ENCODE measurements at places on chromosomes 13 and 19.

DNA sequence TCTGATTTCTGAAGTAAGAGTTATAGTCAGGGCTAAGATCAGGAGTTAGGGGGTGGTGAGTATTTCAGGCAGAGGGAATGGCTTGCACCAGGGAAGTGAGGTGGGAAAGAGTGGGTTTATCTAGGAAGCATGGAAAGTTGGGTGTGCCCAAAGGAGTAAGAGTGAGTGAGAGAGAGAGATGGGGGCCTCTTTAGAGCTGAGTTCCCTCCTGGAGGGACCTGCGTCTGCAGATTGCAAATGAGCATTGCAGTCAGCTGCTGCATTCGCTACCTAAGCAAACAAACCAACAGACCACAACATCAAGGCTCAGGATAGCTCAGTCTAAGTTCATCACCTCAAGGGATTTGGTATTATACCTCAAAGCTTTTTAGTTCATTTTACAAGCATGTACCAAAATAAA lies 405.8 kb downstream of the FGF9 start:
- no peak for DNase-seq

DNA sequence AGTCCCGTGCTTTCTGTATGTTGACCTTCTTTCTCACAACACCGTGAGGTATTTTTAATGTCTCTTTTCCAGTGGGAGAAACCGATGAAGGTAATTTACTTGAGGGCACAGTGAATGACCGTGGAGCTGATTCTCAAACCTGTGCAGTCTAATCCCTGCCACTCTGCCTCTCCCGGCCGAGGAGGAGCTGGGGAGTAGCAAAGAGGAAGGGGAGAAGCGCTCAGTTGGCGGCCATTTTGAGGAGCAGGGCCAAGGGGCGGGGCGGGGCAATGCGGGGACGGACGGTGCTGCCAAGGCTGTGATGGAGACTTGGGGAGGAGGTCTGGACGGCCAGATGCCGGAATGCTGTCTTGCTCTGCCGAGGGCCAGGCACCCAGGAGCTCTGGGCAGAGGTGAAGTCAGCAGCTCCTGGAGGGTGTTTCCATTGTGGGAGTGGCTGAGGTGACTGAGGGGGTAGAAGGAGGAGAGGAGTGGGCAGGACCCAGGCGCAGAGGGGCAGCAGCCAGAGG lies 12.4 kb upstream of the RANBP3 start:
- DNase-seq: no peak

GRCh38 chr13:48906200-48906599 lies 69.5 kb upstream of the FNDC3A start:
- no peak for DNase-seq

DNA sequence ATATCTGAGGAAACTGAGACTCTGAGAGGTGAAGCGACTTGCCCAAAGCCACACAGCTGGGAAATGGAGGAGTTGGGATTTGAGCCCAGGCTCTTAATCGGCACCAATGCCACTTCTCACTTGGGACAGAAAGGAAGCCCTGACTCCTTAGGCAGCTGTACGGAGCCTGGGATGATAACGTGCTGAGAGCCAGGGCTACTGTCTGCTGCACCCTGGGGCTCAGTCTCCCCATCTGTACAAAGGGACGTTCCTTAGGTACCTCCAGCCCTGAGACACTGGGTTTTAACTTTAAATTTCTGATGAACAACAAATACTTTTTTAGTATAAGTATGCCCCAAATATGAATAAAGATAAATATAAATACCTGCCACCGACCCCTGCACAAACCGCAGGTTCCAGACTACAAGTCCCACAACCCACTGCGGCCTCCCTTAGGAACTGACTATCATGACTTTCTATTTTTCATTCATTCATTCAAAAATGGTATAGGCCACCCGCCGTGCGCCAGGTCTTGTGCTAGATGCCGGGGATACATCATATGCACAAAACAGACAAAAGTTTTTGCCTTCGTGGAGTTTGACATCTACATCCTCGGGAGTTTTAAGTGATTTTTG lies 776 bp upstream of the NCLN start:
- DNase-seq: peak; percentile 59

DNA sequence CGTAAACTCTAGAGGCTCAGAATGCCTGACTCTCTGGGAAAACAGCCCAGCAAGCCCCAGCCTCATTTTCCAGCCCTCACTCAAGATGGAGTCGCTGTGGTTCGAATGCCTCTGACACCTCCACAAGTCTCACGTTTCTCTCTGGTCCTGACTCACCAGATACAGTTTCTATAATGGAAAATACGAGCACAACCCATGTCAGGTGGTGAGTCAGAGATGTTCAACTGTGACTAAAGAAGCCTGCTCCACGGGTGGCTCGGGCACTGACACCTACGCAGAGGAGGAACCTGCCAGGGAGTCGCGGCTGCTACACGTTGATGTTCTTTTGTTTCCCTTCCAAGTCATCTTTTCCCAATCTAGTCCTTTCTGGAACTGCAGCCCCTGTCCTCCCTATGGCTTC lies 87.1 kb upstream of the STK24 start:
- DNase-seq: peak; percentile 74

- no peak for DNase-seq
These were observed 13.0 kb downstream of the FAM124A start for GRCh38 chr13:51235186-51235585.

- no peak for DNase-seq
These were observed 44.3 kb upstream of the SIAH3 start for GRCh38 chr13:45895881-45896280.

DNA sequence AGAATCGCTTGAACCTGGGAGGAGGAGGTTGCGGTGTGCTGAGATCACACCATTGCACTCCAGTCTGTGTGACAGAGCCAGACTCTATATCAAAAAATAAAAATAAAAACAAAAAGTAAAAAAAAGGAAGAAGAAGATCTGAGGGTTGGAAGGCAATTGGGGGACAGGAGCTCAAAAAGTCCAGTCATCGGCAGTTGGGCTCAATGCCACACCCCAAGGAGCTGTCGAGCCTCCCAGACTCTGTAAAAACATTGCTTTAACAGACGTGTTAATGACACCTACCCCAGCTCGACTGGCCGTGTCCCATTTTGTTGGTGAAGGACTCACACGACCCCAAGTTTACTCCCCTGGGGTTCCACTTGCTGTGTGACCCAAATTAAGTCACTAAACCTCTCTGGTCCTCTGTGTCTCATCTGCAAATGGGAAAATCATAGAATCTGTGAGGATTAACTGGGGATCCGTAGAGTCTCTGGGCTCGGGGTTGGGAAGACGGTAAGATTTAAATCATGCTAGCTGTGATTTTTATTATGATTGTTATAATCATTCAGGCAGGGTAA lies 7.0 kb downstream of the GNA15 start:
- DNase-seq: no peak

DNA sequence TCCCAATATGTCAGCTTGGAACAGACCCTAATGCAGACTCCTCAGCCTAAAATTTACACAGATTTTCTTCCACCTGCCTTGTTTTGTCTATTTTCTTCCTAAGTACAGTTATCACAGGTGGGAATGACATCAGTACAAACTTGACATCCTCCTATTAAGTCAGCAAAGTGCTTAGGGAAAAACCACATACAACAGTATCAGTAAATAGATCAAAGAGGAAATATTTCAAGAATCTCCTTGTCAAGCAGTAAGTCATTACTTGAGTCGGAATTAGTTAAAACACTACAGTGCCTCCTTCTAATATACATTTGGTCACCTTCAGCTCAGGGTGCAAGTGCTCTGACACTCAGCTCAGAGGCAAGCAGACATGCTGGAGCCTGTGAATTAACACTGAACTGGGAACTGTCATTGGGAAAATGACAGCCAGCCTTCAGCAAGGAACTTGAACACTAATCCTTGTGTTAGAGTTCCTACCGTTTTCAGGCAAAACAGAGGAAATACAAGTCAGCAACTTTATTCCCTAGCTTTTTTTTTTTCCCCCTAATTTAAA lies 394.3 kb upstream of the HTR2A start:
- no peak for DNase-seq

- no peak for DNase-seq
These were observed 306.4 kb downstream of the KLF5 start for GRCh38 chr13:73365252-73365651.

DNA sequence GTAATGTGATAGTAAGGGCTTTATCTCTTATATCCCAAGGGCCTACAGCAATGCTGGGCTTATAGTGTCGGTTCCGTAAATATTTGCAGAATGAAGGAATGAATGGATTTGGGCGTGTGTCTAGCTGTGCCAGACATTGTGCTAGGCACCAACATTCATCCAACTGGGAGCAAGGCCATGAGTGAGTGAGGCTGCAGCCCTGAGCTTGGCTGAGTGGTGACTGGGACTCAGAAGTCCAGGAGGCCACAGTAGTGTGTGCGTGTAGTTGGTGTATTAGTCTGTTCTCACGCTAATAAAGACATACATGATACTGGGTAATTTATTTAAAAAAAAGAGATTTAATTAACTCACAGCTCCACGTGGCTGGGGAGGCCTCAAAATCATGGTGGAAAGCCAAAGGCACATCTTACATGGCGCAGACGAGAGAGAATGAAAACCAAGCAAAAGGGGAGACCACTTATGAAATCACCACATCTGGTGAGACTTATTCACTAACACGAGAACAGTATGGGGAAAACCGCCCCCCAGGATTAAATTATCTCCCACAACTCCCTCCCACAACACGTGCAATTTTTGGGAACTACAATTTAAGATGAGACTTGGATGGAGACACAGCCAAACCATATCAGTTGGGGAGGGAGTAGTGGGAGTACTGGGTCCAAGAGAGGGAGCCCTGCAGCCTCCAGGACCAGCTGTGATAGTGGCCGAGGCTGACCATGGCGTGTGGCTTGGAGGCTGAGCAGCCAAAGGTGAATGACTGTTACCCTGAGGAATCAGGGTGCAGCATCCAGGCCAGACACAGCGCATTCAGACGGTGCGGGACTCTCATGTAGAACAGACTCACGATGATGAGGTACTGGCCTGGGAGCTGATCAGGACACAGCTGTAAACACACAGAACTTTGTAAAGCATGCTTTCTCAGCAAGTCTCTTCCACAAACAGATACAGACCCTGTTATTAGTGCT lies 104.6 kb downstream of the TEX26 start:
- DNase-seq: no peak

DNA sequence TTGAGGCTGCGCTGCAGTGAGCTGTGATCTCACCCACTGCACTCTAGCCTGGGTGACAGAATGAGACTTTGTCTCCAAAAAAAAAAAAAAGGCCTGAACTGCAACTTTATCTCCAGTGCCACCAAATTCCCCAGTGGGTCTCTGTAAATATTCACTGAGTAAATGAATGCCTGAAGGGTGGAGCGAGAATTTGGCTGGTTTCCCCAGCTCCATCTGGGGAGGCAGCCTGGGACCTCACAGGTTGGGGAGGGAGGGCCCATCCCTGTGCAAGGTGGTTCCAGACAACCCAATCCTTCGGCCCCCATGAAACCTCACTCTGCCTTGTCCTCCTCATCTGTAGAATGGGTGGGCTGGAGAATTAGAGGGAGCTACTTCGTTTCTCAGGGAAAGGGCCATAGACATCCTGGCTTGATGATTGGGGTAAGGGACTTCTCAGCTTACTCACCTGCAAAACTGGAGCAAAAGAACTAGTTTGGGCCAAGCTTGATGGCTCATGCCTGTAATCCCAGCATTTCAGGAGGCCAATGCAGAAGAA lies 4.2 kb upstream of the PKN1 start:
- DNase-seq: no peak

DNA sequence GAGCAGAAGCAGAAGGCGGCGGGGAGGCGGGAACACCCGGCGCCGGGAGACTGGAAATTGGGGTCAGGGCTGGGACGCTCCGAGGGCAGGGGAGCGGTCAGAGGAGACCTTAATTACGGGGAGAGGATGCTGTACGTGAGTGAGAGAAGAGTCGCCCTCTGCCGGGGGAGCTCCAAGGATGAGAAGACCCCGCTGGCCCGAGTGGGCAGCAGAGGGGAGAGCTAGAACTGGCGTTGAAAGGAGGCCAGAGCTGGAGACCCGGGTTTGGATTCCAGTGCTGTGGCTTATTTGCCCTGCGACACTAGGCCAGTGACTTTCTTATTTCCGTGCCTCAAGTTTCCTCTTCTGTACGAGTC lies 536 bp downstream of the FAM32A start:
- peak; percentile 38 for DNase-seq

GRCh38 chr19:3480383-3481091 lies at the start of gene SMIM24:
Gene SMIM24 (minus strand): TSS chr19:3480525. CDS start chr19:3480463, 62 bp downstream.
- no peak for DNase-seq

DNA sequence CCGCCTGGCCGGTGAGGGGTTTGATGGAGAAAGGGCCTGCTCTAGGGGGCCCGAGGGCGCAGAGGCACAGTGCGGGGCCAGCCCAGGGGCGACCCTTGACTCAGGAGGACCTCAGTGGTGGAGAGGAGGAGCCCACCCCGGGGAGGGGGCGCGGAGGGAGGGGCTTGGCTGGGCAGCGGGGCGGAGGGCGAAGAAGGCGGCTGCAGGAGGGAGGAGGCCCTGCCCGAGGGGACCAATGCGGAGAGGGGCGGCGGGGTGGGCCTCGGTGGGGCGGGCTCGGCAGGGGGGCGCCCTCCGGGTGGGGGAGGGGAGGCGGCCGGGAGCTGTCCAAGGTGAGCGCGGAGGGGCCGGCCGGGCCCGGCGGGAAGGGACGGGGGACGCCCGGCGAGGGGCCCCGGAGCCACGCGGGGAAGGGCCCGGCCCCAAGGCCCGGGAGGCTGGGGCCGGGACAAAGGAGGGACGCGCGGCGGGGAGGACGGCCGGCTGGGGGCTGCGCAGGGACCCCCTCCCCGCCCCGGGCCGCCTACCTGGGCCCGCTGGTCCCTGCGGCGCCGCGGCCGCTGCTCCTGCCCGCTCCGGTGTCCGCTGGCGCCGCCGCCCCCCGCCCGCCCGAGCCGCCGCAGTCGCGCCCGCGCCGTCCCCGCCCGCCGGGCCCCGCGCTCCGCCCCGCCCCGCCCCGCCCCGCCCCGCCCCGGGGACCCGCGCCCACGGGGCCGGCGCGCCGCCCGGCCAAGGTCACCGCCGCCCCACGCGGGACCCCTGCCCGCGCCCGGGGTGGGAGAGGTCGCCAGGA lies at the start of gene DIRAS1:
Gene DIRAS1, minus strand, starts transcription at position 596 of the 793 bp plus-strand sequence. CDS start 3,566 bp downstream, outside the sequence.
- no peak for DNase-seq

- no peak for DNase-seq
These were observed 78.0 kb upstream of the OXGR1 start for GRCh38 chr13:97072297-97072696.

- DNase-seq: no peak
These were observed 10.3 kb downstream of the EHD2 start for GRCh38 chr19:47723581-47723940.

GRCh38 chr13:19618977-19619376 lies 14.5 kb upstream of the MPHOSPH8 start:
- no peak for DNase-seq

GRCh38 chr13:77384999-77385398 lies 58.1 kb upstream of the MYCBP2 start:
- DNase-seq: no peak

- DNase-seq: no peak
These were observed 43.6 kb upstream of the ZNF681 start for GRCh38 chr19:23802290-23802689.

GRCh38 chr13:76596216-76596615 lies 290.0 kb downstream of the KCTD12 start:
- DNase-seq: no peak

DNA sequence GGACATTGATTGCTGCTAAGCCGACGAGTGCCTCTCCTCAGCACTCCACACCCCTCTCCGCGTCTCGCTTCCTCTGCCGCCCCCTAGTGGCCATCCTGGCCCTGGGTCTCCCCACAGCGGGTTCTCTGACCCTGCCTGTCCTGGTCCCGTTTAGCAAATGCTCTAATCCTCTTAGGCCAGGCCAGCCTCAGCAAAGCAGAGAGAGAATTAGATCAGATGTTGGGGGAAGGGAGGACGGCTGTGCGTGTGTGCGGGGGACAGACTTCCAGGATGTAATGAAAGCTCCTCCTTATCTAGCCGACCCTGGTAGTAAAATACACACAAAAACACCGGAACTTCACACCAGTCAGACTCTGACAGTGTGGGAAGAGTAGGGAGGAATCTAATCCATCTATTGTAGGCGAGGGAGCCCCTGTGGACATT lies 4.5 kb downstream of the TPRX2 start:
- DNase-seq: peak; percentile 72
